ENCODE measurements at places on chromosomes 2 and 18.

GRCh38 chr2:30448866-30449265 lies 1.8 kb downstream of the LCLAT1 start:
- no peak for DNase-seq

DNA sequence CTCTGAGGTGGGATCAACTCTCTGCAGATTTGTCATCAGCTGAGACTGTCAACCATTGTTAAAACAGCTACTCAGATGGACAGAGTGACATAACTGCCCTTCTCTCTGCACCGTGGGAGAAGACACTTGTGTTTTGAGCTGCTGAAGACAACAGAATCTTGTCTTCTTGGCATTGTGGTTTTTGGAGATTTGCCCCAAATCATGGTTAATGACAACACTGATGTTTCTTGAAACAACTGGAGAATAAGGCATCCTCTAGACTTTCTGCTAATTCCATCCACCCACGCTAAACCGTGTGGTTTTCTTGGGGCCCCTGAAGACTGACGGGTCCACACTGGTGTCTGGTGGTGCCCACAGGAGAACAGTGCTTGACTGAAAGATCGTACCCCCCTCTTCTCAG lies 39.5 kb downstream of the SH3BP4 start:
- no peak for DNase-seq

DNA sequence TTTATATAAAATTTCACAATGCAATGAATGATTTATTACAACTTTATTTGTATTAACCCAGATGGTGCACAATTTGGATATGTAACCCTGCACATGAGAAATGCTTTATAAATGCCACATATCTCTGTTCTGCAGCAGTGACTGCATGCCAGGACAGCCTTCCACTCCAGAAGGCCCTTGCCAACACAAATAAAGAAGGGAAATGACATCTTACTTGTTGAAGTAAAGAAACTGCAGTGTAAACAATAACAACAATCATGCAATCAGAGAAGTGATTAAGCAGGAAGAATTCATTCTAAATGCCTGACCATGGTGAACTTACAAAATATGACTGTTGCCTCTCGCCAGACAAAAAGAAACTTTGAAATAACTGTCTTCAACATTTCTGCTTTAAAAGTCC lies 129.9 kb upstream of the CHST9 start:
- no peak for DNase-seq

DNA sequence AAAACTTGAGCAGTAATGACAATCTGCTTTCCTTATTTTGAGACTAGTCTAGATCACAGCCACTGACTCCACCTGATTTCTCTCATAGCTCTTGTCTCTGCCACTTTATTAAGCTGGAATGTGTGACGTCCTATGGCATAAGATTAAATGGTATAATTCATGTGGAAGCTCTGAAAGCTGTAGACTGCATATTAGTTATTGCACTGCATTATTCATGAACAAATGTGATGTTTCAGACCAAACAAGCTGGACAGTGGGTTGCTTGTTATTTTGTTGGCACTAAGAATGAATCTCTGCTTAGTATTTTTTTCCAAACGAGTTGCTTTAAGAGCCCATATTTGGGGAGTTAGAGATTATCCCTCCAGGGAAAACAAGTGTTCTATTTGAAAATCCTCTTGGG lies 1218.5 kb downstream of the SUCLG1 start:
- no peak for DNase-seq

DNA sequence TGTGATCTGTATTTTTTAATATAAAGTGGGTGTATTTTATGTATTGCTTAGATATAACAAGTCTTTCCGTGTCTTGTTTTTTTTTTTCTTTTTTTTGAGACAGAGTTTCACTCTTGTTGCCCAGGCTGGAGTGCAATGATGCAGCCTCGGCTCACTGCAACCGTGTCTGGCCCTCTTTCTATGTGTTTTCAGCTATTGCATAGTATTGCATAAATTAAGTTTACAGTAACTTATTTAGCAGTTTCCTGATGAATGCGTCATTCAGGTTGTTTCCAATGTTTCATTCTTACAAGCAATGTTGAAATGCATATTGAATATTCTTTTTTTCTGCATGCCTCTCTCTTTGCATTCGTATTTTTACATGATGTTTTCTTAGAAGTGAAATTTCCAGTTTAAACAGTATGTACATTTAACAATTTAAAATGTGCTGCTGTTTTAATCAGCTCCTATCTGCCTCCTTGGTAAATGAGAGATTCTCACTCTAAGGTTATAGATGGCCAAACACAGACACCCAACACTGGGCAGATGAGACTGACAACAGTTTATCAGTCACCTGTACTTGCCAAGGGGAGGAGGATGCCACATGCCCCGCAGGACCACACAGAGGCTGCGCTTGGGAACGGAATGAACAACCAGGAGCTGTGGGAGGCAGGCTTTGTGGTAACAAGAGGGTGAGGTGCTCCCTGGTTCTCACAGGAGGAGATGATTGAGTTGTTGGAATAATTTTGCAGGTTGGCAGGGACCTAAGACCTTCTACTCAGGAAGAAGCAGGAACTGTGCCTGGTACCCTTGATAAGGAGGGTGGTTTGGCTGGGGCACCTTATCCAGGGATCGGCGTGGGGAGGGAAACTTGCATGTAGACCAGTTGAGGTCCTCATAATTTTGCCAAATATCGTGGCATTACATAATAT lies 7.5 kb downstream of the SLC9A4 start:
- no peak for DNase-seq

DNA sequence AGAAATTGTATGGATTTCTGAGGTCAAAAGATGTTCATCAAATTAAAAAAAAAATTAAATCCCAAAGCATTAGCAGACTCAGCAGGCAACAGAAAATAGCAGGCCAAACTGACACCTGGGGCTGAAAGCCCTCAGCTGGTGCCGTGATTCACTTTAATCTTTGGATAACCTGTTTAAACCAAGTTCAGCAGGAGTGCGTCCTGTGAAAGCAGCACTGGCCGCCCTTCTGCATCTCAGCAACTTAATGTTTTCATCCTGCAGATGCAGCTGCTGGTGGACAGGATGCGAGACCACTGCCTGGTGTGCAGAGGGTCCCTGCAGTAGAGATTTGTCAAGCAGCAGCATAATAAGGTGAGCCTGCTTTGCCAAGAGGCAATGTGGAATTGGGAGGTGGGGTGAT lies 41.2 kb downstream of the CCDC68 start:
- DNase-seq = no peak

GRCh38 chr2:191020742-191021381 lies 6.9 kb upstream of the STAT1 start:
- DNase-seq = no peak

GRCh38 chr18:32724071-32724749 lies 48.6 kb downstream of the KLHL14 start:
- no peak for DNase-seq

- DNase-seq = no peak
Observed at GRCh38 chr18:74299746-74300145, 8.0 kb upstream of the CYB5A start.
